ENCODE measurements at places on chromosomes 11 and 22.

DNA sequence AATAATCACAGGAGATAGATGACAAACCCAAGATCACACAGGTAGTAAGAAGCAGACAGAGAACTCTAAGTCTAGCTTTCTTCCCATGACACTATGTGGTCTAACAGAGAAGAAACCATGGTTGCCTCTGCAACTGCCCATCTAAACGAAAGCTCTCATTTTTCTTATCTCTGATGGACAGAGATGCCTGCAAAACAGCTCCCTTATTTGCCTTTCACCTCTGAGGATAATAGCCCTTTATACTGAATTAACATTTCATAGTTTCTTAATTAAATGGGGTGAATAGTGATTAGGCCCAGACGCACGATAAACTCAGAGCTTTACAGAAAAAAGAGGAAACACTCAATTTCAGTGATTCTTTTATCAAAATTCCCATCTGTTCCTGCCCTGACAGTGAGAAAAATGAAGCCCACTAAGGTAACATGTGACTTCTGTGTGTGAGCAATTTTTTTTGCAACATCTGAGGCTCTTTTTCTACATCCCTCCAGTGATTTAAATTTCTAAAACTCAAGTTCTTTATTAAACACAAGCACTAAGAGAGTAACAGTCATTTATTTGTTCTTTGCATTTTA lies 24.6 kb downstream of the OR2AG2 start:
- DNase-seq = no peak

- peak; percentile 1 for DNase-seq
Measured at GRCh38 chr11:34915136-34916014, 804 bp downstream of the APIP start.

DNA sequence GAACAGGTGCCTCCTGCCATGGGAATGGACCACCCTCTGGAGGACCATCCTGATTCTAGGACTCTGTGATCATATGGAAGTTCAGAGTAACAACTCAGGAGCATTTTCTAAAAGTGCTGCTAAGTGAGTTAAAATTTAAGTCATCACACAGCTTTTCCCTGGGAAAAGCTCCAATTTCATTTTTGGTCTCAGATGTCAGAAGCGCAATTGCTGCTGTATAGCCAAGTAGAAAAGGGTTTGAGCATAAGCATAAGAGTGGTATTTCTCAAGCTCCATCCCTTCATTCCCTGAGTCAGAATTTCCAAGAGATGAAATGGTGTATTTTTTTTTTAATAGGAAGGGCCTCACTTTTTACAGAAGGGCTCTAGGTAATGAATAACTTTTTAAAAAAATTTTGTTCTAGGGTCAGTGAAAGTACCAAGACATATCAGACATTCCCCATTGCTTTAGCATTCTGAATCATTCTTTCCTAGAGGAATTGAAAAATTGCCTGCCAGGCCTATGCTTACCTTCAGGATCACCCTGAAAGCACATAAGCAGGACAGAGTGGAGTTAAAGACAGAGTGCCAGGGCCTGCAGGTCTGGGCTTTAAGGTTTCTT lies 564.5 kb upstream of the ISX start:
- DNase-seq = no peak

GRCh38 chr11:38206663-38207062 lies 1608.6 kb upstream of the RAG2 start:
- DNase-seq = no peak

DNA sequence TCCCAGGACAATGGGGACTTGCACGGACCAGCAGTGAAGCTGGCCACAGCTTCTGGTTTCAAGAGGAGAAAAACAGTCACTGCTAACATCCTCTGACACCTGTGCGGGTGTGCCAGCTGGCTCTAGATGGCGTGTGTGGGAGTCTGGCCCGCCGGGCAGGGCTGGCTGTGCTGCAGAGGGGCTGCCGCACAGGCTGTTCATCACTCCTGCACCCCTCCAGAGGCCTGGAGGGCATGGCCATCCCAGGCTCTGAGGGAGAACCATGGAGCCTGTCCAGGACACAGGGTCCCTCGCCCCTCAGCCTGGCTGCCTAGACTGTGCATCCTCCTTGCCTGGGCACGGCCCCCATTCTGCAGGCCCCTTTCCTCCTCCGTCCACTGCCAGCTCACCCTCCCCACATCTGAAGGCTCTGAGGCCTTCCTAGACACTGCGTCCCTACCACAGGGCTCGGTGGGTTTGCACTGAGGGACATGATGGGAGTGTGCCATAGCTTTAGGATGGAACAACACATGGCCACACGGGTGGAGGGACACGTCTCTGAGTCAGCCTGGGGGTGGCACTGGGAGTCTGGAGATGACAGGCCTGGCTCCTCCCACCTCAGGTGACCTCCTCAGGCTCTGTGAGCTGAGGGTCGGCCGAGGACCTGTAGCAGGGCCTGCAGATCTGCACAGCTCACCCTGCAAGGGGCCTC lies 42.1 kb upstream of the GNB1L start:
- no peak for DNase-seq

DNA sequence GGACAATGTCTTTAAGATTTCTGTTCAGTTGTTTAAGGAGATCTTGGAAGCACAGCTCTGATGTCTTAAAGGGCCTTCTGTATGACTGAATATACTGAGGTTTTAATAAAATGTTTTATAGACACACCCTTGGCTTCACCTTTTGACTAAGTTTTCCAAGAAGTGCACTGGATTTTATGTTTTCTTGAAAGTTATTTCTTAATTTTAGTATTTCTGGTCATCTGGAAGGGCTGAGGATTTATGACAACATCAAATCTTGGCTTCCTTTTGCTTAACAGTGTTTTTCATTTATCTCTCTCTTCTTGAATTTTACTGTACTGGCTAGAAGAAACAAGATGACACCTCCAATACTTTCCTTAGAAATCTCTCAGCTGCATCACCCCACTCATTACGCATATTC lies 2423.4 kb downstream of the LRRC4C start:
- no peak for DNase-seq

DNA sequence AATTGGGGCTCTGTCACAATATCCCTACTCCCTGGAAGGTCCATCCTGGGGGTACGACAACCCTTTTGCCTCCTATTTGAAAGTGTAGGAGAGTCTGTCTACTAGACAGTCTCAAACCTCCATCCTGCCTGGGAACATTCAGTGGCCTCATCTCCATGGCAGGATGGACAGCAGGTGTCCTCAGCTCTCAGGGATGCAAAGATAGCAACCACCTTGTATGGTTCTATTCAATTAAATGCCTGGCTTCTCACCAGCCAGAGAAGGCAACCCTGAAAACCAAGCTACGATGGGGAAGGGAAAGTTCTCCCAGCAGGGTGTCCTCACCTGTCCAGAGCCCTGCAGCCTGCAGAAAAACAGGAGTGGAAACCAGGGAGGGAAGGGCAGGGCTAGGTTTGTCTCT lies 164.9 kb downstream of the MIAT start:
- no peak for DNase-seq

DNA sequence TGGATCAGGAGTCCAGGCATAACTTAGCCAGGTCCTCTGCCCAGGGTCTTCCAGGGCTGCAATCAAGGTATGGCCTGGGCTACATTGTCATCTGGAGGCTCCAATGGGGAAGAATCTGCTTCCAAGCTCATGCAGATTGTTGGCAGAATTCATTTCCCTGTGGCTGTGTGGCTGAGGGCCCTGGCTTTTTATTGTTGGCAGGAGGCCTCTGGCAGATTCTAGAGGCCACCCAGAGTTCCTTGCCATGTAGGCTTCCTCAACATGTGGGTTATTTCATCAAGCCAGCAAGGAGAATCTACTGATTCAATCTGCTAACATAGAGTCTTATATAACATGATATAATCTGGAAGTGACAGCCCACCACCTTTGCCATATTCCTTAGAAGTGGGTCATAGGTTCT lies 16.4 kb upstream of the EP300 start:
- no peak for DNase-seq

- DNase-seq = no peak
Measured at GRCh38 chr11:47899801-47900200, 51.7 kb upstream of the NUP160 start.

- no peak for DNase-seq
Measured at GRCh38 chr11:69479591-69480271, 1.7 kb upstream of the LINC01488 start.

DNA sequence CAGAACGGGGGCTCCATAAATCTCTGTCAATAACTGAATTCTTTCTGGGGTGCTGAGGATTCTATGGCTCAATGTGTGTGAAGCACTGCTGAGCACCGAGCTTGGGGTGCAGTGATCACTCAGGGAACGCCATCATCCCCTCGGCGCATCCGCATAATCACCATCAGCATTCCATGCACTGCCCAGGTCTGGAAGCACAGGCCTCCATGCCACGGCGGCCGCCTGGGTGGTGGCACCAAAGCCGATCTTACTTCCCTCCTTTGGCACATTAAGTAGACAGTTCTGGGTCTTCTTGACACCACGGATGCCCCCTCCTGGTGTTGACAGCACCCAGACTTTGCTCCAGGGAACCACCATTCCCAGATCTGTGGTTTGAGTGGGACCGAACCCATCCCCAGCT lies 15.6 kb downstream of the LTO1 start:
- DNase-seq = no peak

- no peak for DNase-seq
Measured at GRCh38 chr22:27990879-27991278, 71.8 kb upstream of the PITPNB start.

All from stimulated activated CD4-positive, alpha-beta T cell treated with anti-CD3 and anti-CD28 coated beads, TNF-alpha, amount 100 ng/mL, for 24 hours (primary cell).